Mesenteric fat pad (tissue), 1 donor: ENCODE measurements at places on chromosomes 12 and 14.

DNA sequence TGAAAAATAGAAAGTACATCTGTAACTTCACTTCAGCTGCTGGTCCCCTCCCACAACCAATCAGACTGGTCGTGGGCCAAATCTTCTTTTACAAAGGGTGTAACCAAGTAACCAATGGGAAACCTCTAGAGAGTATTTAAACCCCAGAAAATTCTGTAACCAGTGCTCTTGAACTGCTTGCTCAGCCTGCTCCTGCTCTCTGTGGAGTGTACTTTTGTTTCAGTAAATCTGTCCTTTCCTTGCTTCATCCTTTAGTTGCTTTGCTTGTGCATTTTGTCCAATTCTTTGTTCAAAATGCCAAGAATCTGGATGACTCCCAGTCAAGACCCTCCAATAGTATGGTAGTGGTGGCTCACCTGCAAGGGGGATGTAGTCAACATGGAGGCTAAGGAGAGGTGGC lies 489.1 kb downstream of the FUT8 start:
- no peak for DNase-seq

DNA sequence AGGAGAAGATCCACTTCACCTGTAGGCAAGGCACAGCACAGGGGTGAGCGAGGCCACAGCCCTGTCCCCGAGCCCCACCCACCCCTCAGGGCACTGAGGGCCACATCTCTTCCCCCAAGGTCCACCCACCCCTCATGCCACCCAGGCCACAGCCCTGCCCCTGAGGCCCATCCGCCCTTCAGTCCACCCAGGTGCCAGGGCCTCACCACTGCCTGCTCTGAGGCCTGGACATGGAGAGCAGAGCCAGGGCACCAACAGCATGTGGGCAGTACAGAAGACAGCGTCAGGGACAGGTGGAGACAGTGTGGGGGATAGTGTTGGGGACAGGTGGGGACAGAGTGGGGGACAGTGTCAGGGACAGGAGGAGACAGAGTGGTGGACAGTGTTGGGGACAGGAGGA lies 138.3 kb downstream of the TMEM121 start:
- DNase-seq, result no peak

DNA sequence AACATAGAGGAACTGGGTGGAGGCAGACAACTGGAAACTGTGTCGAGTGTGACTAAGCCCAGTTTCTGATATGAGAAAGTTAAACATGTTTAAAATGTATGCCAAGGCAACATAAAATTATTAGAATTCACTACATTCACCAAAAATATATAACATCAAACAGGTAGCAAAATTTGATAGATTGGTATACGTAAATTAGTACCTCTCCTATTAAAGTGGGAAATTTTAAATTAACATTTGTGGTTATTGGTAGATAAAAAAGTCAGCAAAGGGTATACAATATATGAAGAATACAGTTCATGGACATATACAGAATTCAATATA lies 53.0 kb downstream of the CCDC91 start:
- DNase-seq, result no peak

DNA sequence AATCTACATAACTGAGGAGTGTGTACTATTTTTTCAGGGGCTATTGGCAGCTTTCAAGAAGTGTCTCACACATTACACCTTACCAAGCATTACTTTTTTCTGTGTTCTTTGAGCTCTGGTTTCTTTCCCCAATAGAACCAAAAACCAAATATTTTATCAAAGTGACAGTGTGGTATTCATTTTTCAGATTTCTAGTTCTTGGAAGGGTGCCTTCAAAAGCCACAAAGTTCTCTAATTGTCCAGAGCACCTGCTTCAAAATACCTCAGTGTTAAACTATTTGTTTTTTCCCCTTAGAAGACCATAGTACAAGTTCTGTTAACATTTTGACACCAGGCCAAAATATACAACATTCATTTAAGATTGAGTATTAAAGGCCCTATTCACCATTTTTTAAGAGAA lies 515.7 kb downstream of the ETNK1 start:
- no peak for DNase-seq

DNA sequence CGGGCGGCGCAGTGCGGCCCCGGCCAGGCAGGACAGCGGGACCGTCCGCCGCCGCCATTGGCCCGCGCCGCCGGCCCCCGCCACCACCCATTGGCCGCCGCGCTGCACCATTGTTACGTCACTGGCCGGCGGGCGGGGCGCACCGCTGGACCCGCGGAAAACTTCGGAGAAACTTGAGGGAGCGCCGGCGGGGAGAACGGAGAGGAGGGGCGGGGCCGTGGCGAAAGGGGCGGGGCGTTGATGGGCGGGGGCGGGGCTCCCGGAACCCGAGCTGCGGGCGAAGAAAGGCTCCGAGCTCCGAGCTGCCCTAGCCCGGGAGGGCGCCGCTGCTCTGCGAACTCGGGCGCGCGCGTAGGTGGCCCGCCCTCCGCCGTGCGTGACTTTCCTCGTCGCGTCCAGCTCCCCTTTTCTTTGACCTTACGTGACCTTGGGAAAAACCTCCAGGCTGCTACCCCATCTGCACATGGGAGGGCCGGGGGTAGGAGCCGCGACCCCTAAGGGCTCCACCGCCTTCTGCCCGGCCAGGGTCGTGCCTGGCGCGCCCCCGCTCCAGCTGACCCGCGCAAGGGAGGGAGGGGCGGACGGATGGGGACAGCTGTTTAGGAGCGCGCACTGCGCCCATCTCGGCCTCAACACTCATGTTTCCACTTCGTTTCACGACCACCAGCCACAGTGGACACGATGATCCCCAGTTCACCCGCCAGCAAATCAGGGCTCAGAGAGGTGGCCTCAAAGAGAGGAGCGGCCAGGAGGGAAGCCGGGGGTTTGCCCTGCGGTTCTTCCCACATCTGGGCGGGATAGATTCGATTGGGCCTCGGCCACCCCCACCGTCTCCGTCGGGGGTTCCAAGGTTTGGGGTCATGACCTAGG lies at the start of gene ANKRD9:
Gene ANKRD9, minus strand, starts transcription at position 31 of the 870 bp plus-strand sequence. CDS start 1,887 bp downstream, outside the sequence.
- DNase-seq, result peak; percentile 98

GRCh38 chr14:71203306-71203705 lies 296.0 kb downstream of the PCNX1 start:
- no peak for DNase-seq

DNA sequence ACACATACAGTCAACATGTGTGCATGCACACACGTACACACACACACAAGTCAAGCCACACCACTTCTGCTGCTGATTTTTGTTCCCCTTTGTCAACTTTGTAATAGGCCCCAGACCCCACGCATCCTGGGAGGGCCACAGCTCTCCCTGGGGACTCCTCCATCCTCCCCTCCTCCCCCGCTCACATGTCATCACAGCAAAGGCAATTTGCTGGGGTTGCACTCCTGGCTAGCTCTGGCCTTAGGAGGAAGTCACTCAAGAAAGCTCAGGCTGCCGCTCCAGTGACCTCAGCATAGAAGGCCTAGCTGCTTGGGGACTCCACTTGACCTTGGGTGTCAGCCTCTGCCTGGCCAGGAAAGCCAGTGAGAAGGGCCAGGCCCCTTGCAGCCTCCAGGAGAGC lies 27.2 kb downstream of the NGB start:
- no peak for DNase-seq

- DNase-seq, result no peak
Observed at GRCh38 chr12:26373606-26374495, 178.5 kb downstream of the SSPN start.

DNA sequence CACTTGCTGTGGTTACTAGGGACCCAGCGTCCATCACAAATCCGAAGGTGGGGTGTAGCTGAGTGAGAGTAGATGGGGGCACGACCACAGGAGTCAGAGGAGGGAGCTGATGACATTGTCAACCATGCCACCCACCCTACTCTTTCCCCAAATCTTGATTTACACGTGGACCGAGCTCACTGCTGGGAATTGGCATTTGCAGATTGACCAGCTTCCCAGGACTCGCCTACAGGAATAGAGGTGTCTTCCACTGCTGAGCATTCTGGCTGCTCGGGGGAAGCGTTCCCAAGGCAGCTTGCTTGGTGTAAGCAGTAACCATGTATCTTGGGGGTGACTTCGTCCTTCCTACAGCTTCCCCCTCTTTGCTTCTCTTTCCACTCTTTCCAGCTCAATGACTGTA lies 353 bp upstream of the PTPRR start:
- no peak for DNase-seq

DNA sequence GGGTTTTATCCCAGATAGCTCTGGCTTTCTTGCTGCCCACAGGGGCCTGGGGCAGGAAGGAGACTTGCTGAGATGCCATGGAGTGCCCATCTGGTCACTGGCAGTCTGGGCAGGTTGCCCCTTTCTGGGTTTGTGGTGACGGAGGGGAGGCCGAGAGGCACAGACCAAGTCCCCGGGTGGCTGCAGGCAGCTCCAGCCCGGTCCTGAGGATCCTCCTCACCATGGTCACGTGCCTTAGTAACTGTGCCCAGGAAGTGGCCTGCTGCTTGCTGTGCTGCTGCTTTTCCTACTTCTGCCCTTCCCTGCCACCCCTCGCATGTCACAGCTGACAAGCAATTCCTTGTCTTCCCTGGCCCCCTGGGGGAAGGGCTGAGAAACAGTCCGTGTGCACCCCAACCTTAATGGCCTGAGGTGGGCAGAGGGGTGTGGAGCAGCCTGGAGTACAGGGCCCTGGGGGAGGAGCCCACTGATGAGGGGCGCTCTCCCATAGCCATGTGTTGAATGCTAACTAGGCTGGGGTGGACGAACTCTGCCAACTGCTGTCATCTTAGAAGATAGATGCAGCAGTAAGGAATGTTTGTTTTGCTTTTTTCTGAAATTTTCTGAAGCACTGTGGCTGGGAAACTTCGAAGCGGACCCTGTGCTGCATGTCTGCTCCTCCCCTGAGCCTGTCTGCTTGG lies 54.9 kb upstream of the SRSF5 start:
- no peak for DNase-seq

DNA sequence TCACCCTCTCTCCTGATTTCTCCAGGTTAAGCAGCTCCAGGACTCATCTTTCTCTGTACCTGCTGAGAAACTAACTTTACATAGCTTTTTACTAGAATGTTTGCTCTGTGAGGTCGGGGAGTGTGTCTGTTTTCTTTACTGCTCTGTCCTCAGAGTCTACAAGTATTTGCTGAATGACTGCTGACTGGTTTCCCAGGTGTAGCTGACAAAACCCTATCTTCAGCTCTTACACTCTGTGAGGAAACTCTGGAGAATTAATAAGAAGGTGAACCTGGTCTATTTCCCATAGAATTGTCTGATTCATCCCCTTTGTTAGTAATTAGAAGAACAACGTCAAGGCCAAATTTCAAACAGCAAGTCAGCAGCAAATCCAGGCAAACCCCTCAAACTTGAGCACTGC lies 226.8 kb downstream of the ZFP36L1 start:
- no peak for DNase-seq

DNA sequence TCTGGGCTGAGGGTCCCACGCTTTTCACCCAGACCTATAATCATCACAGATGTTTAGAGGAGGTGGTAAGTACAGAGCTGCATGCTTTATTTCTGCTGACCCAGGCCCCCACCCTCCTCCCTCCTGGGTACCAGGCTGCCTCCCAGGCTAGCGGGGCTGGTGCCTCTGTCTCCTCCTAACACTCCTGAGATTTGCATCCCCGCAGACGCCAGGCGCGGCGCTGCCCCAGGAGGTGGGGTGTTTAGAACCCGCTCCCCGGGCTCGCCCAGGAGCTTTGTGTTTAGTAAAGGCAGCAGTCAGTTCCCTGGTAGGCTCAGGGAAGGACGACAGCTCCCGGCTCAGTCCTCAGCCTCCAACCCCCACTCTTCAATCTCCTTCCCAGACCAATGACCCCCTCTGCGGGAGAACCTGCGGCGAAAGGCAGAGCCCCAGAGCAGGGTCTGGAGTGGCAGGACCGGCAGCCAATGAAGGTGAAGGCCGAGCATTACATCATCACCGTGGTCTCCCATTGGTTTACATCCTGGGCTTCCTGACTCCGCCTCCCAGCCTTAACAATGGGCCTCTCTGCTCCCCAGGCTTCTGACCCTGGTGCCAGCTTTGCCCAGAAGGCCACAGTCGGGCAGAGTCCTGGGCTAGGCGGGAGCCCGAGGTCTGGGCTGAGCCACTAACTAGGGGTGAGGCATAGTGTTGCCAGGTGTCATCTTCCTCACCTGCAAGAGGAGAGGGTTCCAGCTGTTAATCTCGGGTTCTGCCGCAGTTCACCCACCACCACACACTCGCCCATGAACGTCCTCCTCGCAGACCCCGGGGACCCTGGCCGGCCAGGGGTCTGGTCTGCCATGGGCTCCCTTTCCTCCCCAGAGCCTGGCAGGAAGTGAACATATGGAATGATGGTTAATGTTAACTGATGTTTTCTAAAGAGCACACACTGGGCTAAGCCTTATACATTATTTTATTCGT lies 57.5 kb downstream of the CALM1 start:
- no peak for DNase-seq

DNA sequence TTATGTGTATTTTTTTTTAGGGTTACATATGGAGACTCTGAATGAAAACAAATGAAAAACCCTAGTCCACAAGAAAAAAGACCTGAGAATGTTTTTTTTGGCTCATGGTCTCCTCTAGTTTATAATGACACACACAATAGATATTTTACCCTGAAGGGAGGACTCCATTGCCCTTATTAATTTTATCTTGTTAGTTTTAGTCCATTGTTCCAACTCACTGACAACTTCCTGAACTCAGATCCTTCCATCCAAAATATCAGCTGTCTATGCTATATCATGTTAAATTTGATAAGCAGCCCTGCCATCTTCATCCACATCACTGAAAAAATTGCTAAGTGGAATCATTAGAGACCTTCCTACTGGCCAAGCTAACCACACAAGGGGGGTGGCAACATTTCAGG lies 232.1 kb downstream of the MON2 start:
- no peak for DNase-seq

GRCh38 chr12:125021771-125022170 lies 28.3 kb downstream of the BRI3BP start:
- DNase-seq, result no peak

DNA sequence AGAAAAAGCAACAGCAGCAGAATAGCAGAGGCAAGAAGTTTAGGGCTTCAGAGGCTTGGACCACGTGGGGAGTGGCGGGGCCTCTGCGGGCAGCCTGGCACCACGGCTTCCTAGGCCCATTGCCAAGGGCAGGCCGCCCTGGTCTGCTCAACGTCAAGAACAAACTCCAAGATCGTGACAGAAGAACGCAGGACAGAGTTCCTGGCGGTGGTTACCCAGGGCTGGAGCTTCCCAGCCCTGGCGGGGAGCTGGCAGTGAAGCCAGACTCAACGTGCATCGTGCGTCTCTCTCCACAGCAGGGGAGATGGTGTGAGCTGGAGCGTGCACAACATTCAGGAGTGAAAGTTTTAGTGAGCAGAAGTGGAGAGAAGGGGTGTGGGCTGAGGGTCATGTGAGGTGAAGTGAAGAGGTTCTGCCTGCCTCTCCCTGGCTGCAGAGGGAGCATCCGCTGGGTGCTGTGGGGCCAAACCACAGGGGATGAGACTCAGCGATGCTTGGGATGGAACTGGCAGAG lies 13.9 kb upstream of the CACNA2D4 start:
- DNase-seq, result peak; percentile 87

DNA sequence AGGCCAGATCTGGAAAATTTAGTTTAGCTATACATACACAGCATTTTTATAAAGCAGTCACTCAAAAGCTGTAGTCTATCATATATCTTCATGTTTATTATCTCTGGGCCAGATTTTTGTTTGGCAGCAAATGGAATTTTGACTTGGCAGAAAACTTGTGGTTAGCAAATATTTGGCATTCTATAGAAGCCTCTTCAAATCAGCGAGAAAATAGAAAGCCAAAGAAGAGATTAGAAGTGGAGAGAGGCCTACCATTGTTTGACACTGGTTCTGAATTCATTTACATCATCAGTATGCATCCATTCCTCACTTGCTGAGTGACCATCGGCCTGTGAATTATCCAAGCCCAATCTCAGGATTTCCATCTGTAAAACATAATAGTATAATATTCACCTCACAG lies 1077.6 kb downstream of the GALC start:
- DNase-seq, result no peak

- DNase-seq, result no peak
Observed at GRCh38 chr14:96797582-96798349, 584 bp downstream of the VRK1 start.

GRCh38 chr12:49536526-49537071 lies 2.2 kb upstream of the KCNH3 start:
- DNase-seq, result no peak
